ENCODE measurements at places on chromosomes 3 and 15.

- DNase-seq, result no peak
These were observed 9.9 kb downstream of the PDIA5 start for GRCh38 chr3:123076496-123077418.

DNA sequence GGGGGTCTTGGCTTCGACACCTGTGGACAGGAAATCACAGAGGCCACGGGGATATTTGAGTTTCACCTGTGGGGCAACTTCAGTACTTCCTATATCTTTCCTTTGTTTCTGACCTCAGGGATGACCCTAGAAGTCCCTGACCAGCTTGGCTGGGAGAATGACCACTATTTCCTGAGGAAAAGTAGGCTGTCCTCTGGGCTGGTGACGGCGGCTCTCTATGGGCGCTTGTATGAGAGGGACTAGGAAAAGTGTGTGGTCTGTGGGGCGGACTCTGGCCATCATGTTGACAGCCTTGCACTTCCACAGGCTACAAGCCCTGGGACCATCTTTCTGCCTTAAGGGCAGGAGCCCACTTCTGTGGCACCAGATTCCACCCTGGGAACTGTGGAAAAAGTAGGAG lies 43.7 kb downstream of the BTD start:
- no peak for DNase-seq

GRCh38 chr3:17302774-17303173 lies 418.0 kb downstream of the PLCL2 start:
- no peak for DNase-seq

DNA sequence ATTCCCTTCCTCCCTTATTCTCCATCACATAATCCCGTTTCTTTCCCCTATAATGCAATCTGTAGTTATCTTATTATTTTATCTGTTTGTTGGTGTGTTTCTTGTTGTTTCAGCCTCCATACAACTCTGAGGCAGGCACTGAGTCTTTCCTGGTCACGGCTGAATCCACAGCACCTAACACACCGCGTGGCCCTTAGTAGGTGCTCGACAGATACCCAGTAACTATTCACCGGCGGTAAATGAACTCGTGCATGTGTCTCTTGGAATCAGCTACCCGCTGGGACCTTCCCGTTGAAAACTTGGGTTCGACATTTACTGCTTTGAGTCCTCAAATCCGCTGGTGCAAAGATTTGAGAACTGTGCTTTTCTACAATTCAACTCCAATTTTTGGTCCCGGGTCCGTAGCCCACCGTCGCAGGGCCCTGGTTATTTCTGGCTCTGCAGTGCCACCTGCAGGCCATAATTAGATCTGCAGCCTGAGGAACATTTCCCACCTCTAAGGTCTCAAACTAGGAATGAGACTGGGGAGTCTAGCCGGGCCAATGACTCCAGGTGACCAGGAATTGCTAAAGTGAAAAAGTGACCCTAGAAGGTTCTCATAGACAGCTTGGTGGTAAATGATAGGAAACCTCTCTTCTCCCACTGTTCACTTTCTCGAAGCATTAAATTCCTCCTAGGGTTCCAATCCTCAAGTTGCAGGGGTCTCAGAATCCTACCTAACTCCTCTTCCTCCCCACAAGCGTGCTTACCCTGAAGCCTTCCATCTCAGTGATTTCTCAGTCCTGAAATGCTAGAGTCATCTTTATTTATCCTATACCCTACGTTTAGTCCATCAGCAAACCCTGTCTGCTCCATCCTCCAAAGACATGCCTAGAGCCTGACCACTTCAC lies 40.0 kb upstream of the TRH start:
- no peak for DNase-seq

- DNase-seq, result no peak
These were observed 12.7 kb downstream of the GPR156 start for GRCh38 chr3:120272286-120272685.

DNA sequence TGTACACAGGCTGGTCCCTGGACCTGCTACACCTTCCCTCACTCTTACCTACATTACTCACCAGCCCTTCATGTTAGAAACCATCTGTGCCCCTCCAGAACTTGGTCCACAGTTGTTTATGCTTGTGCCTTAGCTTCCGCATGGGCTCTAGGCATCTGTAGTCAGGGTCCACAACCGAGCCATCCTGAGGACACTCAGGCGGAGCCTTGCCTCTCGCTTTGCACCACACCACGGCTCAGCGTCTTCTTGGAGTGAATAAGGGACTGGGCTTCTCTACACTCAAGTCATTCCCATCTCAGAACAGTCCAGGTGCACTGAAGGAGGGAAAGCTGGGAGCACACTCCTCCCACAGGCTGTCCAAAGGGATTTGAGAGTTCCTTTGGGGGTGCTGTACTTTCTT lies 97.8 kb downstream of the HMG20A start:
- DNase-seq, result no peak

- DNase-seq, result no peak
These were observed 38.1 kb downstream of the SLCO2A1 start for GRCh38 chr3:133991637-133992036.

DNA sequence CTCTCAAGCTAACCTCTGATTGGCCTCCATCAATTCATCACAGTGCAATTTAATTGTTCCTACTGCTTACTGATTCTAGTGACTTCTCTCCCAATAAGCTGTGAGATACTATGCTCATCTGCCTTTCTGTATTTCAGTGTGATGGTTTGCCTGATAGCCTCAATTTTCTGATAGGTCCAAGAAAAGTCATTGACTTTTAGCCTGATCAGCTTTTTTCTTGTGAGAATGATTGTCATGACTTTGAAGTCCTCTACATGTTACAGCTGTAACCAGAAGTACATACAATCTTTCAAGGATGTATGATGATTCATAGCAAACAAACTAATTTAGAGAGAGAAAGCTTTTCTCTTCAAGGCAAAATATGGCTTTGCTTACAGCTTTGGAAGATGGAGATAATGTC lies 463.8 kb upstream of the CNTN3 start:
- DNase-seq, result no peak

DNA sequence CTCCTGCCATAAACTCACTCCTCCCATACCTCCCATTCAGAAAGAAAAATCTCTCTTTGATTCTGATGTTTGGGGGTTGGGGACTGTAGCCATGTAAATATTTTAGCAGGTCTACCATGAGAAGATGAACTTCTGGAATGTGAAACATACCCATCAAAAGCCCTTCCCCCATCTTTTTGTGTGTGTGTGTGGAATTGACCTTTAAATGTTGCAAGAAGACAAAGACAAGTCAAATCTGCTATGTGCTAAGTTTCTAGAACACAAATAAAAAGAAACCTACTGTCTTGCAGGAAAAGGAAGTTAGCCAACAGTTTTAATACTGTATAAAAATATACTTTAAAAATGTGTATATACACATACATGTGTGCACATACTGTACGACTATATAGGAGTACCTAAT lies 29.7 kb upstream of the USP50 start:
- no peak for DNase-seq

- DNase-seq, result no peak
These were observed 20.0 kb downstream of the PLCL2 start for GRCh38 chr3:16904423-16905417.

DNA sequence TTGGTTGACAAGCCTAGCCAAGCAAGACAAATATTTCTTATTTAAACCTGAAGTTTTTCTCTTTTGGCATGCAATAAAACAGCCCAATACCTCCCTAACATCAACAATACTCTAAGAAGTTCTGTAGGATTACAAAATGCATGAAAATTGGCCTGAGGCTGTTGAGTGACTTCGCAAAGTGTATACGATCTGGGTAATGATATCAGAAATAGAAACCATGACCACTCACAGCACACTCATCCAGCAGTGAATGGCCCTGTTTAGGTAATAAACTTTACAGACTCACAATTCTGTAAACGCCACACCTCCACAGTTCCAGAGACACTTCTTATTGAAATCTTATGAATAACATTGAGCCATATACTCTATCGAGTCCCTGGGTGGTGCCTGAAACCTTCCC lies 83.0 kb upstream of the NAALADL2 start:
- no peak for DNase-seq

GRCh38 chr3:172704001-172704400 lies 6.9 kb downstream of the NCEH1 start:
- DNase-seq, result no peak

DNA sequence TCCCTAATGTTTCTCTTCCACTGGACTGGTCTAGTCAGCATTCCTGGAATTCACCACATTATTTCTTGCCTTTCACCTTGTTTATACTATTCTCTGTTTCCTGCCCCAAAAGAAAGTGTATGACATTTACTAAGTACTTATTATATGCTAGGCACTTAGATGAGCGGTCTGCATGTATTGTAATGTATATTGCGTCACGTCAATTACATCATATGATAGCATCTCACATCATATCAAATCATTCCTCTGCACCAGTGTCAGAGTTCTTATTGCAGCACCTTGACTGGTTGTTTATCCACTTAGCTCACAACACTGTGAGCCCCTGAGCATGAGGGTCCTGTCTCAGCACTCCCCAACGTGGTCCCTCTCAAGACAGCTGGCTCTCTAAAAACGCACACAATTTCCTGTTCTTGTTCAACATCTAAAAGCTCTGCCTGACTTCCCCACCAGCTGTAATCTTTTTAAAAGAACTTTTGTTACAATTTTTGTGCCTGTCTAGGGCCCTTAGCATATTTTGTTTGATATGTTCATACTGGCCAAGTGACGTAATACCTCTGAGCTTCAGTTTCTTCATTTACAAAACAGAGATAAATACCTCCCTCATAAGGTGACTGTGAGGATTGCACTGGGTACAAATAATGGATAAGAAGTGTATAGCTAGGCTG lies 58.8 kb downstream of the ARHGAP31 start:
- DNase-seq, result no peak

- DNase-seq, result no peak
These were observed 6.4 kb downstream of the GNAI2 start for GRCh38 chr3:50242381-50242770.

DNA sequence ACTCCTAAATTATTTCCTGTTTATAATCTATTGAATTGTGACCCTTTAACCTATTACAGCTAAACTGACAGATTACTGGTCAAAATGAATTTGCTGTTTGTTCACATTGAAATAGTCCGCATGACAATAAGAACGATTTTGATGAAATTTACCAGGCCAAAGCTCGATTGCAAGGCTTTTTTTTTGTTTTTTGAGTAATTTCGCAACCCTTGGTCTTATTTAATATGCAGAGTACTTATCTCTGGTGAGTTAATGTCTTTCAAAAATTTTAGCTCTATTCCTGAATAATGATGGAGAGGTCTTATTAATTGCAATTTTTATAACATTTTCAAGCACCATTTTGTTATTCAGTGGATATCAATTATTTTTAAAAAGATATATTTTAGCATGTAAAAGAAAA lies 362.4 kb downstream of the OTOL1 start:
- DNase-seq, result no peak

- DNase-seq, result no peak
These were observed 12.6 kb upstream of the SLMAP start for GRCh38 chr3:57743496-57743895.

DNA sequence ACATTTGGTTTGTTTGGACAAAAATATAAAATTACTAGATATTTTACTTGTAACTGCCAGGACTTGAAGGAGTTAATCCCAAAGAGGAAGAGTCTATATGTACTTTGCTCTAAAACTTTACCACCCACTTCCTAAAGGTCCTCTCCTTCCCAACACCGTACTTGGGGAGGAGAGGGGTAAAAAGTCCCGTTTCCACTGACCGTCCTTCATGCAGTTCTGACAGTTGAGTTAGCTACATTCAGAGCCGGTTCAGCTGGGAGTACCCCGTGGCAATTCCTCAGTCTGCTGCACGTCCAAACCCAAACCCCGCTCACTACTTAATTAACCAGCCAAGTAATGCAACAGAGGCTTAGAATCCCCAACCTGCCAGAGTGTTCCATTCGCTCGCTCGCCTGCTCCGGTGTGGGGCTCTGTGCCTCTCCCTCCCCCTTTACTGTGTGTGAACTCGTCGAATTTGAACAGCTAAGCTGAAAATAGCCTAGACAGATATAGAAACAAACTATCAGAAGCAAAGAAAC lies 519.7 kb downstream of the FOXP1 start:
- peak; percentile 45 for DNase-seq

DNA sequence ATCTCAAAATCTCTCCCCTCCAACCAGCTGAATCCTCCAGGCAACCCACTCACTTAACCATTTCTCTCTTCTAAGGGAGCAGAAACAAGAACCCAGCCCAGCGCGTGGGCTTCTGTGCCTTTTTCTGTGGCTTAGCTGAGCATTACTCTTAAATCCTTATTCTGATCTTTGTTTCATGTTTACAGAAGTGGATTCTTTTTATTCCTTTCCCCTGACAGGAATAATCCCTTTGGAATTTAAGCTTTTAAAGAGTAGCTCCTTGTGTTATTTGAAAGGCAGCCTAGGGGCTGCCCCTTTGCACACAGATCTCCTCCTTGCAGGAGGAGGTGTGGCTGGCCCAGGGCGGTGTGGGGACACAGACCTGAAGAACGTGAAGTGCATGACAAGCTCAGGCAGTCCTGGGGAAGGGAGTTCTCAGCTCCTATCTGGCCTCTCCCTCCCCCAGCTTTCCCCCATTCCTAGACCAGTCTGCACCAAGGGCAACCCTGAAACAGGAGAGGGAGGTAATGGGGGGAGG lies 77.1 kb upstream of the UBE2E1 start:
- no peak for DNase-seq

DNA sequence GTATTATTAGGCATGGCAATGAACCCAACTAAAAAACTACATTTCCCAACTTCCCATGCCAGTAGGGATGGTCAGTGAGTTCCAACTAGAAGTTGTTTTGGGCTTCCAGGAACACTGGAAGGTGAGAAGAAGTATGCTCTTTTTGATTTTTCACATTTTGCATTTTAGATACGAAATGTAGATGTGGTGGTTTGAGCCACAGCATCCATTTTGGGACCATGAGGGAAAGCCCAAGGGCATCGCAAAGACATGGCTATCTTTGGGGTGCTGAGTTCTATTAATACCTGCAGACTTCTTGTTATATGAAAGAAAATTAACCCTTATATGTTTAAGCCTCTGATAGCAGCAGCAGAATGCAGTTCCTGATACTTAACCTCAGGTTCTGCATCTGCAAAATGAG lies 62.9 kb downstream of the PTPRG start:
- DNase-seq, result no peak

DNA sequence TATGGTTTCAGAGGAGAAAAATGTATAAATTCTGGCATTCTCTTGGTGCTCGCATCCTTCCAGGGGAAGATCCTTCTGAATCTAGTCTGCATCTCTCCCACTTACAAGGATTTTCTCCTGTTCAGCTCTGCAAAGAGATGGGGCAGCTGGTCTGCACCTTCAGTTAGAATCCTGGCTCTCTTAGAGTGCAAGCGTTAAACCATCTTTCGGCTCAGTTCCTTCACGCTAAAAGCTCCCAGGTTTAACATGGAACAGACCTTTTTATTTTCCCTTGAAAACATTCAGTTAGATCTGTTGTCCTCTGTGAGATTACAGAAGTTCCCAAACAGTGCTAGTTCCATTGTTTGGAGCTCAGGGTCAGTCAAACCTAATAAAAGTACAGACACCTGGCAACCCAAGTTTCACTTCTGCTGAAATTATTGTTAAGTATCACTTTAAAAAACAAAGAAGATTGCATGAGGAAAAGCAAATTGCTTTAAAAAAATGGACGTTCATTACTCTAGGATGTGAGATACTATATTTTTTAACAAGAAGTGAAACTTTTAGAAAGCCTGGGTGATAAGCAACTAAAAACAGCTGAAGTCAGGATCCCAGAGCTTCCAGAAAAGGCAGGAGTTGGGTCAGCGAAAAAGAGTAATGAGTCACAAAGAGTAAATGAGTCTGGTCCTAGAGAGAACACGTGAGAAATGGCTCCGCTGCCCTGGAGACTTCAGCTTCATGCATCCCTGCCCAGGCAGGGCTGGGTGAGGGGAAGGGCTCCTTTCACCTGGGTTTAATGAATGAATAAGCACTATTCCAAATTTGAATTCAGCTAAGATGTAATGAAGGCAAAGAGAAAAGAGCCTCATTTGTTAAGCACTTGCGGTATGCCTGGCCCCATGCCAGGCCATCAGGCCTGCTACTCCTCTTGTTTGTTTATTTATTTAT lies 63.3 kb downstream of the ABTB1 start:
- no peak for DNase-seq
